ENCODE measurements at places on chromosomes 1 and 21.
A peak's percentile ranks its signal among the peaks of the same experiment; 100 is the strongest.

GRCh38 chr1:71561206-71561605 is 480.4 kb upstream of the ZRANB2 start:
- H3K36me3 ChIP-seq, result no peaks in the 10 kb centered on the region
- H3K27ac ChIP-seq, result no peak overlapping the region
- no peaks in the 10 kb centered on the region for H3K4me1 ChIP-seq
- no peak overlapping the region for H3K4me3 ChIP-seq
- no peaks in the 10 kb centered on the region for H3K27me3 ChIP-seq
- DNase-seq, result no peak

GRCh38 chr1:155934936-155935590 is 850 bp upstream of the KHDC4 start:
- no peaks in the 10 kb centered on the region for H3K27me3 ChIP-seq
- DNase-seq, result no peak
- H3K36me3 ChIP-seq, result peaks cover 5% of the 10 kb centered on the region

GRCh38 chr1:228976316-228976715 is 241.0 kb downstream of the RHOU start:
- no peaks in the 10 kb centered on the region for H3K4me1 ChIP-seq
- H3K27me3 ChIP-seq, result peaks cover 10% of the 10 kb centered on the region
- no peak overlapping the region for H3K4me3 ChIP-seq
- H3K27ac ChIP-seq, result no peak overlapping the region

DNA sequence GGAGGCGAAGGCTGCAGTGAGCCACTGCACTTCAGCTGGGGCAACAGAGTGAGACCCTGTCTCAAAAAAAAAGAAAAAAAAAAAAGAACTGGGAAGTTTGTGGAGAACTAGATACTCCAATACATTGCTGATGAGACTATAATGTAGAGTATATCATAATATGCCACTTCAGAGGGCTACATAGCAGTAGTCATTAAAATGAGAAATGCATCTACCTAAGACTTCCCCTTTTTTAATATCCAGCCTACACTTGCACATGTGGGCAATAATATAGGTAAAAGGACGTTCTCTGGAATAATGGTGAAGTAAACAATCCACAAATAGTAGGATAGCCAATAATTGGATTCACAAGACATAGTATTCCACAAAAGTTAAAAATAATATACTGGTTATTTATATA is 311.0 kb downstream of the HLX start:
- H3K36me3 ChIP-seq, result no peaks in the 10 kb centered on the region
- H3K4me1 ChIP-seq, result no peaks in the 10 kb centered on the region
- DNase-seq, result no peak
- no peak overlapping the region for H3K27ac ChIP-seq
- no peak overlapping the region for H3K4me3 ChIP-seq
- H3K27me3 ChIP-seq, result no peaks in the 10 kb centered on the region

DNA sequence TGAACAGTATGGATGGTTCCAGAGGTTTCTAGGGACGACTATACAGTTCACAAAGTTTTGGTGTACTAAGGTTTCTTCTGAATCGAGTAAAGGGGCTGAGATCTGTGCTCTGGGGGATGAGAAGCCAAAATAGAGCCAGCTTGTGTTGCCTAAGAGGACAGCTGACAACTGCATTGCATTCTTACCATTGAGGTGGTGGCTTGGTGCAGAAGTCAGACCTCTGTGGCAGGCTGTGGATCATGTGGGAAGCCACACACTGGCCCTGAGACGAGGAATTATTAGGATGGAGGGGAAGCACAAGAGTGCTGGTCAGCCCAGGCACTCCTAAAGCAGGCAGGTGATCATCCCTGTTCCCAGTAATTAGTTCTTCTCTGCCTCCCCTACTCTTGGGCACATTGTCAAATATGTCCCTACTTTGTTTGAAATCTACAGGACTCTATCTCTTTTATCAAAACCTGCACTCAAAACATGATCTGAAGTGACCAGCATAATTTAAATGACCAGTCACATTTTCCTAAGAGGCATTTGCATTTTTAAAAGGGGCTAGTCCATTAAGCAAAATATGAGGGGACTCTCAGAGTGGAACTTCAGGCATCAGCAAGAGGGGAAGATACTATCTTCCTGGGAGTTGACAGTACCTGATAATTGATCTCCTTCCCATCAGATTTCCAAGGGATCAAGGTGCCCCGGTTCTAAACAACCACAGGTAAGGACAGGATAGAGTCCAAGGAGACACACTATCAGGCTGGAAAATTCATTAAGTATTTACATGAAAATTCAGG is at the start of gene FCRLB:
TSS of gene FCRLB (plus strand) at position 589 of the 782 bp plus-strand sequence. CDS start 1,129 bp downstream, outside the sequence.
- H3K27ac ChIP-seq, result no peak within 1 kb of the TSS
- peaks cover 12% of the 10 kb centered on the region for H3K4me1 ChIP-seq
- H3K4me3 ChIP-seq, result no peak within 1 kb of the TSS

DNA sequence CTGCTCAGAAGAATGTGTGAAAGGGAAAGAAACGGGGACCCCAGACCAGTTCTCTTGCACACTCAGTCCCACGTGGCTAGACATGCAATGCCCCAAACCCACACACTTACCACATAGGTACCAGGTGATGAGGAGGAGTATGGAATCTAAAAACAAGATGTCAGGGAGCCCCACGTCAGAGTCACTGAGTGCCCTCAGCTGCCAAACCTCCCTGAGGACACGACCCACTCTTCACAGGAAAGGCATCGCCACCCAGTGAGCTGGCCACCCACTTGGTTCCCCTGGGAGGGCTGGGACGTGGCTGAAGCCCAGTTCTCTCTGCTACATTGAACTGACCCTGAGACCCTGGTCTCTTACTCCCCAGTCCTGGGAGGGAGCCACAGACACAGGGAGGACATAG is 41.4 kb downstream of the MRPL37 start:
- no peaks in the 10 kb centered on the region for H3K27me3 ChIP-seq
- no peaks in the 10 kb centered on the region for H3K4me1 ChIP-seq
- DNase-seq, result no peak

DNA sequence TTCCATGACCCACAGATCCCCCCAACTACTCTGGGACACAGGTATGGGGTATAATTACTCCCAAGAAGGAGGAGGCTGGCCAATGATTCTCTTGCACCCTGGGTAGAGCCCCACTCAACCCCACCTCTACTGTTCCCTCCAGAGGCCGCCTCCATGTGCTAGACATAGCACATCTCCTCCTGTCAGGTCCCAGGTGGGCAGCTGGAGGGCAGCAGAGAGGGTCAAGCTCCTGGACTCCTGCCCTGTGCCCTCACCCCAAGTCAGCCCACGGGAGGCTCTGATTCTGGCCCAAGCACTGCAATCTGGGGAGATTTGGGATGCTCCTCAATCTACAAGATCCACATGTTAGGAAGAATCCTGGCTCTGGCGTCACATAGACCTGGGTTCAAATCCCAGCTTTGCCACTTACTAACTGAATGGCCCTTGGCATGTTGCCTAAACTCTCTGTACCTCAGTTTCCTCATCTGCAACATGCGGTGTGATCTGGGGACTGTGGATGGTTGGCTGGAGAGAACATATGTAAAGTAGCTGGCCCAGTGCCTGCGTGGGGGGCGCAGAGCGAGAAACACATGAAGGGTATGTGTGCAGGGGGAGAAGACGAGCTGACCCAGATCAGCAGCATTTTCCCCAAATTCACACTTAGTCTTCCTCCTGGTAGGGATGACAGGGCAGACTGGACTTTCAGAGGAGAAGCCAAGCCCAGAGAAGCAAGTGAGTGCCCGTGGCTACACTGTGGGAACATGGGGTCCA is 23.2 kb downstream of the TNNT2 start:
- peaks cover 48% of the 10 kb centered on the region for H3K27me3 ChIP-seq
- DNase-seq, result no peak
- H3K27ac ChIP-seq, result no peak overlapping the region
- no peaks in the 10 kb centered on the region for H3K36me3 ChIP-seq
- no peaks in the 10 kb centered on the region for H3K4me1 ChIP-seq
- H3K4me3 ChIP-seq, result no peak overlapping the region

GRCh38 chr1:160522622-160523345 is at the start of gene SLAMF6:
Gene SLAMF6 (minus strand): TSS chr1:160523255. CDS start chr1:160523192, 63 bp downstream.
- peak; percentile 27 for DNase-seq
- H3K4me1 ChIP-seq, result peaks cover 17% of the 10 kb centered on the region
- H3K27me3 ChIP-seq, result no peaks in the 10 kb centered on the region
- H3K36me3 ChIP-seq, result no peaks in the 10 kb centered on the region

GRCh38 chr1:62476525-62477219 is 39.8 kb downstream of the USP1 start:
- no peak for DNase-seq
- H3K4me3 ChIP-seq, result no peak overlapping the region
- no peaks in the 10 kb centered on the region for H3K27me3 ChIP-seq
- no peaks in the 10 kb centered on the region for H3K36me3 ChIP-seq

- DNase-seq, result no peak
- H3K4me3 ChIP-seq, result no peak overlapping the region
- H3K27ac ChIP-seq, result no peak overlapping the region
Measured at GRCh38 chr1:18939398-18940302, 16.8 kb downstream of the IFFO2 start.

- peaks cover 18% of the 10 kb centered on the region for H3K36me3 ChIP-seq
- H3K4me3 ChIP-seq, result no peak overlapping the region
- no peak for DNase-seq
- no peak overlapping the region for H3K27ac ChIP-seq
- H3K4me1 ChIP-seq, result no peaks in the 10 kb centered on the region
Measured at GRCh38 chr1:168007691-168008090, 70.8 kb upstream of the MPC2 start.

GRCh38 chr1:21537932-21538630 is 28.9 kb downstream of the ALPL start:
- H3K4me1 ChIP-seq, result no peaks in the 10 kb centered on the region
- peaks cover 38% of the 10 kb centered on the region for H3K27me3 ChIP-seq
- no peak overlapping the region for H3K4me3 ChIP-seq

DNA sequence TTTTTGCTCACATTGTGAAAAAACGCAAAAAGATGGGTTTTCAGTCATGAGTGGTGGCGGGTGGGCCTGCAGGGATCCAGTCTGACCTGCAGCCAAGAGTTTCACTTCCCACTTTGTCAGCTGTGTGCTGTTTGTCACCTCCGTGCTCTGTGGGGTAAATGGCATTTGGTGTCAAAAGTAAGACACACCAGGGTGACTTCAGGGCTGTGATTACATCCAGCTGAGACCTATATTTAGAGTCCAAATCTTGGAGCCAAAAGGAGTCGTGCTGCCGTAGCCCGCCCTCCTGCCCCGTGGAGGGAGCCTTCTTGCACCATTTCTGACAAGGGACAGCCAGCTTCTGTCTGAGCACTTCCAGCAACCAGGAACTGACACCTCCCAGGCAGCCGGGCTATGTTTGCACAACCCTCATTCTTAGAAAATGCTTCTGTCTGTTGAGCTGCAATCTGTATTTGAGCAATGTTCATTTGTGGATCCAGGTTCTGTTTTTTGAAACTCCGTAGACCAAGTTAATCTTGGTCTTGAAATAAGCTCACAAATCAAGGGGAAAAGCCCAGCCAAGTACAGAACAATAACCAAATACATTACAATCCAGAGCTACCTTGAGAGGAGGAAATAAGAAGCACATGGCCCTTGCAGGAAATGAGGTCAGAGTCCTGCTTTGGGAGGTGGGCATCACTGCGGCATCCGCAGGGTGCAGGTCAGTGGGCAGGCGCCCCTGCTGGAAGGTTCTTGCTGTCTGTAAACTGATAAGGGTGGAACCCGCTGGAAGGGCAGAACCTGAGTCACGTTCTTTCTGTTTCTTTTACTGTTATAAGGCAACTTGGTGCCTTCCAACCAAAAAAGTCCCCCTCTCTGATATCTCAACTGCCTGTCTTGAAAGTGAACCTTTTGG is 14.4 kb downstream of the ABCG1 start:
- peaks cover 94% of the 10 kb centered on the region for H3K4me1 ChIP-seq
- peak overlapping the region; percentile 97 for H3K27ac ChIP-seq
- H3K27me3 ChIP-seq, result no peaks in the 10 kb centered on the region
- no peaks in the 10 kb centered on the region for H3K36me3 ChIP-seq

- H3K4me3 ChIP-seq, result no peak overlapping the region
- H3K27me3 ChIP-seq, result no peaks in the 10 kb centered on the region
- H3K27ac ChIP-seq, result no peak overlapping the region
- peaks cover 4% of the 10 kb centered on the region for H3K4me1 ChIP-seq
- no peaks in the 10 kb centered on the region for H3K36me3 ChIP-seq
- no peak for DNase-seq
Measured at GRCh38 chr1:63590166-63590560, 3.0 kb upstream of the PGM1 start.

GRCh38 chr1:60113596-60113995 is 40.0 kb upstream of the C1orf87 start:
- no peak overlapping the region for H3K4me3 ChIP-seq
- H3K27me3 ChIP-seq, result no peaks in the 10 kb centered on the region
- no peak overlapping the region for H3K27ac ChIP-seq

- no peak for DNase-seq
- no peak overlapping the region for H3K4me3 ChIP-seq
- H3K27me3 ChIP-seq, result no peaks in the 10 kb centered on the region
- no peak overlapping the region for H3K27ac ChIP-seq
- H3K36me3 ChIP-seq, result no peaks in the 10 kb centered on the region
Measured at GRCh38 chr1:213054733-213055591, 3.9 kb downstream of the RPS6KC1 start.

GRCh38 chr1:219699870-219700269 is 87.0 kb upstream of the ZC3H11B start:
- H3K4me1 ChIP-seq, result no peaks in the 10 kb centered on the region
- H3K4me3 ChIP-seq, result no peak overlapping the region
- no peaks in the 10 kb centered on the region for H3K36me3 ChIP-seq
- H3K27ac ChIP-seq, result no peak overlapping the region
- H3K27me3 ChIP-seq, result no peaks in the 10 kb centered on the region

DNA sequence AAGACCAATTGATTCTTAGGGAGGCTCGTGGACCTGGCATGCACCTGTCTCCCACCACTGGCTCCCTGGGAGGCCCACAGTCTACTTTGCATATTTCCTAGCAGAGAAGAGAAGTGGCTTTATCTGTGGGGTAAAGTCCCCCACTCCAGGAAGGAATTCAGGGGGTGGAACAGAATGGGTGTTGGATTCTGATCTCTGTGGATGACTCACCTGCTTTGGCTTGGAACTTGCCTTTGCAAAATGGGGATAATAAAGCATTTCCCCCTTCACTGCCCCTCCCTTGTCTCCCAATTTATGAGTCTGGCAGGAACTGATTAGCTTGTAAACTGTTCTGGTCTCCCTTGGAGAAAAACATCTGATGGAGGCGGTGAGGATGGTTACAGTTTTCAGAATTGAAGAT is 21.2 kb upstream of the OTUD3 start:
- H3K4me1 ChIP-seq, result no peaks in the 10 kb centered on the region
- H3K27me3 ChIP-seq, result peaks cover 21% of the 10 kb centered on the region
- H3K36me3 ChIP-seq, result no peaks in the 10 kb centered on the region

DNA sequence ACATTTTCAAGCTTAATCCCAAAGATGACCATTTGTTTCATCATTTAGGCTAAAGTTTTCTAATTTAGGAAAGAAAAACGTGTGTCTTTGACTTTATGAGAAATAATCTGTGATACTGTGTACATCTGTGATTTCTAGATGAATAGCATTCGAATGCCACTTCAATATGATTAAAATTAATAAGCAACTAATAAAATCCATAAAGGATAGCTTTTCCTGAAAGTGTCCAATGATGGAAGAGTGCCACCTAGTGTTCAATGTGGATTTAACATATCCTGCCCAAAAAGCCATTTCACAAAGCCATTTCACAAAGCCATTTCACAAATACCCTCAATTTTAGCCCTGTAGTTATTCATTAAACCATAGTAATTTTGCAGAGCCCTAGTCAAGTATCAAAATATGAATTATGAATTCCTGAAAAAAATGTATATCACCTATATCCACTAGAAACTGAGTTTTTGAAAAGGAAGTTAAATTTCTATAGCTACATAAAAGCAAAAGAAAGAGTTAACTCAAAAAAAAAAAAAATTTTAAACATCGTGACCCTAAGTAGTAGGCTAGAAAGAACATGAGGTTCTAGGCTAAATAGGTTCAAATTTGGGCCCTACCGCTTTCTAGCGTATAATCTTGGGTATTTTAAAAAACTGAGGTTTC is 19.1 kb downstream of the NME7 start:
- H3K36me3 ChIP-seq, result no peaks in the 10 kb centered on the region
- no peaks in the 10 kb centered on the region for H3K27me3 ChIP-seq
- no peaks in the 10 kb centered on the region for H3K4me1 ChIP-seq
- H3K4me3 ChIP-seq, result no peak overlapping the region
- DNase-seq, result peak; percentile 5
